ENCODE measurements at places on chromosomes 7 and 10.

GRCh38 chr7:55309040-55309991 lies 55.8 kb upstream of the LANCL2 start:
- no peak for DNase-seq

GRCh38 chr7:127582361-127582760 lies 3.0 kb downstream of the GCC1 start:
- no peak for DNase-seq

- no peak for DNase-seq
These were observed 316.5 kb downstream of the WDR11 start for GRCh38 chr10:121167534-121168243.

DNA sequence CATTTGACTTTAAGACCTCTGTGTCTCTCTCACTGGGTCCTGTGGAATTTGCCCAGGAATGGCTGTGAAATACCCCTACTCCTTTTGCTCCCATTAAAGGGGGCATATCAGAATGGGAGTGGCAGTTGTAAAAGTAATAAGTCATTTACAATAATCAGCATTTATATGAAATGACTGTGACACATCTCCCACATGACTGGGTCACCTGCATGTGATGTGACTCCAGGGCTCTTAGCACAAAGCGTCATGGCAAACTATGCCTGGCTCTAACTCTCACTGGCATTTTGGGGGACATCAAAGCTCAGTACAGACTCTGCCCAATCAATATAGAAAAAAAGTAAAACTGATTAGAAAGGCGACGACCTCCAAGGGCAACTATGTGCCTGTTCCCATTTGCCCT lies 157.6 kb downstream of the RPS24 start:
- DNase-seq, result no peak

GRCh38 chr7:16025696-16026095 lies 339.2 kb upstream of the MEOX2 start:
- DNase-seq, result no peak

All from D341Med (cell line).